Calu3 (cell line): ENCODE measurements at places on chromosomes 16 and 17. TPM values are rescaled to one million over a fixed set of nuclear protein-coding genes. Genes with fewer than 3 reads are reported as not detected.

- no peak for DNase-seq
Observed at GRCh38 chr17:2087597-2088211, 32.8 kb downstream of the HIC1 start.

Gene SPNS3
- 1.4 and 2.1 TPM in 2 replicates for total RNA-seq

DNA sequence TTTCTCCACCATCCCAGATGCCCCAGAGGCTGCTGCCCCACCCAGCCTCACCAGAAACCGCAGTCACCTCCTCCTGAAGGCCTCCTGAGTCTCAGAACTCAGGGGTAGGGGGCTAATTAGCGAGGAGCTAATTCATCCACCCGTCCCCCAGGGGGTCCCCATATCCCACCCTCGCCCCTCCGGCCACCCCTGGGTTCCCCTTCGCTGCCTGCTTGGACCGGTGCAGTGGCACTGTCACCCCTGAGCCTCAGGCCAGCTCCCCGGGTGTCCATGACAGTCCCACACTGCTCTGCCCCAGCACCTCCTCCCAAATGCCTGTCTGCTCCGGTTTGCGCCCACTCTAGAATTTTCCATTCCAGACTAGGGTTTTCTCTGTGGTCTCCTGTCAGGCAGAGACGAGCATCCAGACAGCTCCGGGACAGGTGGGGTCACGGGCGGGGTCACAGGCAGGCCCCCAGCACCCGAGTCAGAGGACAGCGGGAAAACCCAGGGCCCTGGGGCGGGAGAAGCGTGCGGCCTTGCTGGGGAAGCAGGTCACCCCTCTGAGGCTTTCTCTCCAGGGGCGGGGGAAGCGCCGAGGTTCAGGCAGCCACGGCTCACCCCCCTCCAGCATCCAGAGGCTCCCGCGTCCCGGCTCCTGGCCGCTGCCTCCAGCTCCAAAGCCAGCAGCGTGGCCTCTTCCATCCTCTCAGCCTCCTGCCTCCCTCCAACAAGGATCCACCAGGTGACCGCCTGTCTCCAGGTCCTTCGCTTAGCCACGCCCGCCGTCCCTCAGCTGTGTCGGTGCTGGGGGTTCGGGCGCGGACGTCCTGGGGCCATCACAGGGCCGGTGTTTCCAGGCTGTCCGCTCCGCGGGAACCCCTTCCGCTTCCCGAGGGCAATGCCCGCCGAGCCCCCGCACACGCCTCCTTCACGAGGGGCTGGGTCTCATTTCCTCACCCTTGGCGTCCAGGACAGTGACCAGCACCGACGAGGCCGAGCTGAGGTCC, 3.1 kb upstream of the PERCC1 start:
- DNase-seq, result no peak

DNA sequence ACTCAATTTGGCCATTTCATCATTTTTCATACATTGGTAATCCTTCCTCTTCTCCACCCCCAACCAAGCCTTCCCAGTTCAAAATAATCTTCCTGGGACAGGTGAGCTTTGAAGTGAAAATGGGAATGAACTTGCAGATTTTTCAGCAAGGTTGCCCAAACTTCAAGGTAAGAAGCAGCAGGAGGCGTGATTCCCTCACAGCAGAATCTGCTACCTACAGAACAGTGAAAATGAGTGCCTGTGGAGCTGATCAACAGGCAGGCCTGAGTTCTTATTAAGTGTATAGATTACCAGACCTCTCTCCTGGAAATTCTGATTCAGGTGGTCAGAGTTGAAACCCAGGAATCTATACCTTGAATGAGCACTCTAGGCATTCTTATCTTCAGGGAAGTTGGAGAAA, 356.6 kb downstream of the RBFOX1 start:
- no peak for DNase-seq

GRCh38 chr17:78263063-78263735, 31.8 kb downstream of the TMEM235 start:
- DNase-seq, result no peak

DNA sequence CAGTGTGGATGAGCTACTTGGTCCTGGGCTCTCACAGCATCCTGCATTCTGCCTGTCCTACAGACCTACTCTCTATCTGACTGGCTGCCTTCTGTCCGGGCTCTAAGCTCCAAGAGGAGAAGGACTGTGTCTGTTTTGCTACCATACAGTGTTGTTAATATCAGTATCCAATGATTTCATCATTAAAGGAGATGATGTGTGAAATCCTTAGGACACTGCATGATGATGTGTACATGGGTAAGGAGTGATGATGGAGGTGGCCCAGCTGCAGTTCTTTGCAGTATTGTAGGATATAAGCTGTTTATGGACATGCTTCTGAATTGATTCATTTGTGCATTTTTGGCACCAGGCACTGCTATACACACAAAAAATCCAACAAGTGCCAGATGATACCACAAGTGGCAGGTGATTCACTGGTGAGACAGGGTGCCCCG, 536.9 kb upstream of the CDH11 start:
- no peak for DNase-seq

GRCh38 chr17:53571342-53571741, 251.4 kb upstream of the KIF2B start:
- DNase-seq, result no peak

- no peak for DNase-seq
Observed at GRCh38 chr17:13114601-13115031, 96.8 kb upstream of the ELAC2 start.

DNA sequence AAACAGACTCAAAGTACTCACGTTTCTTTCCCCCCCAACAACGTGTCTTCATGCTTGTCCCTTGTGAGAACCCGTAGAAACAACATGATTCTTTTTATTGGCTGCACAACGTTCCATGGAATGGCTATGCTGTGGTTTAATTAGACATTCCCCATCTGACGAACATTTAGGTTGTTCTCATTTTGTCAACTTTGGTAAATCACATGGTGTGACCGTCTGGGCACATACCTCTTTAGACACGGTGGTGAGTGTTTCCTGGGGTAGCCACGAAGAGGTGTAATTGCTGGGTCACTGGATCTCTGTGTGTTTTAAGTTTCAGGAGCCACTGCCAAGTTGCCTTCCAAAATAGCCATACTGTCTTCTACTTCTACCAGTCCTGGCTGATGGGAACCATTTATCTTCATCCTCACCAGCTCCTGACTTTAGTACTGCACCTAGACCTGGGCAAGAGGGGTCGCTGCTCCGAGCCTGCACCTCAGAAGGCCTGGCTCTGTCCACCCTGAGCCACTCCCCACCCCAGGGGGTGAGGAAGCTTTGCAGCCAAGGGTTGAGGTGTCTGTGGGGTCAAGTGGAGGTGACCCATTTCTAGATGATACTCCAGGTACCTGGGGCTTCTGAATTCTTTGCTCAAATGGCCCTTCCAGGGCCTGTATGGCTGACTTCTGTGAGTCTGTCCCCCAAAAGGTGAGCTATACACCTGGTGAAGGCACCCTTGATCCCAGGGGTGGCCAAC, 84.7 kb downstream of the IRX5 start:
- no peak for DNase-seq

- DNase-seq, result no peak
Observed at GRCh38 chr17:75931062-75931461, 9.8 kb downstream of the FBF1 start.

GRCh38 chr16:78509965-78510364, 410.5 kb downstream of the WWOX start:
- no peak for DNase-seq

Gene NOXO1
- total RNA-seq, result 10.1 and 11.8 TPM in 2 replicates

Gene WNT9B
- total RNA-seq, result not detected in 2 replicates
